Skeletal muscle cell (primary cell): ENCODE measurements at places on chromosomes 12 and 14.

DNA sequence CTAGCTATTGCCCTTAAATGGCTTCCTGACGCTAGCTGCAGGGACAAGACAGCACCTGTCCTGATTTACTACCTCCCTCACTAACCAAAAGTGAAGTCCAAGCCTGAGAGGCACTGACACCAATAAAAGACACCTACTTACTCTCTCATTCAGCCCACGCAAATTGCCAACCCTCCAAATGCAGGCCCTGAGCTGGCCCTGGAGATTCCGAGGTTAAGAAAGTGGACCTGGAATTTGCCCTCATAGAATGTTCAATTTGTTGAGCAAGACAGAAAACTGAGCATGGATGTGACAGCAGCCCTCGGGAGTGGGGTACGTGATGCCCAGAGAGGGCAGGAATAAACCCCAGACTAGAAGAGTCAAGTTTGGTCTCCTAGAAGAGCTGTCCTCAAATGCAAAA is 16.4 kb downstream of the SERPINA3 start:
- DNase-seq = no peak

- DNase-seq = no peak
Observed at GRCh38 chr12:25071366-25071765, 122.5 kb upstream of the BCAT1 start.

- DNase-seq = no peak
Observed at GRCh38 chr14:70995211-70995610, 88.0 kb downstream of the PCNX1 start.

DNA sequence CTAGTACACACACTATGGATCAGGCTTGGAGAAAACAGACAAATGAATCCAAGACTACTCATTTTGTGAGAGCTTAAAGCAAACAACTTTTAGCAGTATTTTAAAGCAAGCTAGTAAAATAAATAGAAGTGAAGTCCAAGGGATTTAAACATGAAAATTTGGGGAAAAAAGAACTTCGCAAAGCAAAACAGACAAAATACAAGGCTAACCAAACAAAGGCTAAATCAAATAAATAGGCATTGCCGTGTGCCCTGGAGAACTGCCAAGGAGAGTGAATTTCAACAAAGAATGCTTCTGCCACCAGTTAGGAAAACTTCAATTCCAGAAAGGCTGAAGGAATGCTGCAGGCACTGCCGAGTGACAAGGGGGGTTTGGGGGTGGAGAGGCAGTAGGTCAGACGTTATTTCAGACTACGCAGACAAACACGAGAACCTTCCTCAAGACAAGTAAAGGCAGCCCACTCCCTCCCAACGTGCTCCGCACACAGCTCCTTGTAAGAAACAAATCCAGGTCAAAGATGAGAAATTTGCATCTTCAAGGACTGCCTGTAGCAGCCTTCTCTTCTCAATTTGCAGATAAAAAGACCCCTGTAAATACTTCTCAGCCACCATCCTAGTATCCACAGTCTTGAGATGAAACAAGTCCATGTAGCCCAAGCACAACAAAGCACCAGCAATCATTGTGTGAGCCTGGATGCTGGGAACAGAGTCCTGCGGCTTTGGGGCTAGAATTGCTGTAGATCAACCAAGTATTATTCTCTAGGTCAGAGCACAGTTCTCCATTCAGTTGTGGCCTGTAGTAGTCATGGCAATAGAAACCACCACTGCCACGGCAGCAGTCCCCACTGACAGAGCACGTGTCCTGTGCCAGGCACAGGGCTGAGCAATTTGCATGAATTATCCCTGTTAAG is 43.3 kb downstream of the EFCAB11 start:
- no peak for DNase-seq

DNA sequence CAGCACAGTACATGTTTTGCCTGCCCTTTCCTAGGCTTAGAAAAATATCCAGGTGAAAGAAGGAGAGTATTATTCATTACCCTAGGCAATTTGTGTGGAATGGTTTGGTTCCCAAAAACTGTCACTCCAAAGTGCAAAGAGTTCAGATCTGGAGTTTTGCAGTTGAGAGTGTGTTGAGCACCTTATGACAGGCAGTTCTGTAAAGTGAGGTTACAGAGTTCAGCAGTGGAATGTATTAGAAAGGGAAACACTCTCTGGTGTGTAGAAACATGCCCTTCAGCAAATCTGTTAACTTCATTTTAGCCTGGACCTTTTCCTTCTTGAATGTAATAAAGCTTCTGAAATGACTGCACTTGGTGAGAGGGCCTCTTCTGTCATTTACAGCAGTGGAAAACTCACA is 154.0 kb upstream of the SSTR1 start:
- DNase-seq = no peak

DNA sequence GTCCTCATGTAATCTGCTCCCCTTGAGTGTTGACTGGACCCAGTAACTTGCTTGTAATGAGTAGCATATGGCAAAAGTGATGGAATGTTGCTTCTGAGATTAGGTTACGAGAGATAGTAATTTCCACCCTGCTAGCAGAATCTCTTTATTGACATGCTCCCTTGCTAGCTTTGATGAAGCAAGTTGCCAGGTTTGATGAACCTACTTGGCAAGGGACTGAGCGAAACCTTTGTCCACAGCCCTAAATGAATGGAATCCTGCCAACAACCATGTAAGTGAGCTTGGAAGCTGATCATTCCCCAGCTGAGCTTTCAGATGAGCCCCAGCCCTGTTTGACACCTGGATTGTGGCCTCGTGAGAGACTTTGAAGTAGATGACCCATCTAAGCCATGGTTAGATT is 120.8 kb upstream of the PLXNC1 start:
- DNase-seq = no peak

- DNase-seq = no peak
Observed at GRCh38 chr14:87391066-87391465, 601.9 kb downstream of the GALC start.

GRCh38 chr12:121537814-121538698 is 42.8 kb downstream of the KDM2B start:
- DNase-seq = no peak

DNA sequence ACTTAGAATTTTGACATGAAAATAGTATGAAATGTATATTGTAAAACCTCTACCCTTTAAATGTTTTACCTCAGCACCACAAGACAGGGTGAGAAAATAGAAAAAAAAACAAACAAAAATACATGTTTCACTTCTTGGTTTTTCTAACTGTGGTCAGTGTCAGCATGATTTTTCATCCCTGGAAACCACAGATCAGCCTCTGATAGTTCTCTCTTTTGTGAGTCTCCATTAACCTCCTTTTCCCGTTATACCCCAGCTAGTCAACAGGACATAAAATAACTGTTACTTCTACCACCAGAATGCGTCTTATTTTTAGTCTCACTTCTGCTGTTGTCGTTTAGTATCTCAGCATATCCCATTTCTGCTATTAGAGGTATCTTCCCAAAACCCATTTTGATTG is 48.3 kb upstream of the KCNMB4 start:
- DNase-seq = no peak

DNA sequence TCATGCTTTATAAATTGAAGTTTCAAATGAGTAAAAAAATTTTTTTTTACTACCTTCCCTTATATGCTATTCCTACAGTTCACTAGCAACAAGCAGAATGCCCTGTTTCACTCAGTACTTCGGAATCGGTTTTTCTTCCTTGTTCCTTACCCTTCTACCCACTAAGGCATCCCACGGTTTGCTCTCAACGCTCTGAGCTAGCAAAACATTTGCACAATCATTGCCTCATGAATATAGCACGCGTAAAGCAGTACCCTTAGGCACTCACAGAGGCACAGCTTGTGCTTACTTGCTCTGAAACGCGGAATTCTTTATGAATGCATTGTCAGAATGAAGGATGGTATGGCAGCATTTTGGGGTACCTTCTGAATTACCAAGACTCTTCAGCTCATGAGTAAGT is 45.0 kb downstream of the PPP1R13B start:
- DNase-seq = no peak

- DNase-seq = no peak
Observed at GRCh38 chr12:774051-774614, 21.8 kb downstream of the WNK1 start.

DNA sequence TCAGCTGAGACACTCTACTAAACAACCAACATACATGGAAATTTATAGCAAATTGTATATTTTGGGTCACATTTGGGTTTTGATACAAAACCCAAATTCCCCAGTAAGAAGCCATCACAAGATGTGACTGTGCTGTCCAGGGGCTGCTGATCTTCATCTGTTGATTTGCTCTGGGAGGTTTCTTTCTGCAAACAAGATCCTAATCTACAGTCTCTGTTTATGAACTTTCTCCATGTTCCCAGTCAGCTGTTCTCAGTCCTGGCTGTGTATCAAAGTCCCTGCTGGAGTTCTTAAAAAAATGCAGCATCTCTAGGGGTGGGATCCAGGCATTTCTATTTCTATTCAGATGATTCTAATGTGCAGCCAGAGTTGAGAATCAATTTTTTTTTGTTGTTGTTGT is 85.1 kb downstream of the ATP23 start:
- no peak for DNase-seq

DNA sequence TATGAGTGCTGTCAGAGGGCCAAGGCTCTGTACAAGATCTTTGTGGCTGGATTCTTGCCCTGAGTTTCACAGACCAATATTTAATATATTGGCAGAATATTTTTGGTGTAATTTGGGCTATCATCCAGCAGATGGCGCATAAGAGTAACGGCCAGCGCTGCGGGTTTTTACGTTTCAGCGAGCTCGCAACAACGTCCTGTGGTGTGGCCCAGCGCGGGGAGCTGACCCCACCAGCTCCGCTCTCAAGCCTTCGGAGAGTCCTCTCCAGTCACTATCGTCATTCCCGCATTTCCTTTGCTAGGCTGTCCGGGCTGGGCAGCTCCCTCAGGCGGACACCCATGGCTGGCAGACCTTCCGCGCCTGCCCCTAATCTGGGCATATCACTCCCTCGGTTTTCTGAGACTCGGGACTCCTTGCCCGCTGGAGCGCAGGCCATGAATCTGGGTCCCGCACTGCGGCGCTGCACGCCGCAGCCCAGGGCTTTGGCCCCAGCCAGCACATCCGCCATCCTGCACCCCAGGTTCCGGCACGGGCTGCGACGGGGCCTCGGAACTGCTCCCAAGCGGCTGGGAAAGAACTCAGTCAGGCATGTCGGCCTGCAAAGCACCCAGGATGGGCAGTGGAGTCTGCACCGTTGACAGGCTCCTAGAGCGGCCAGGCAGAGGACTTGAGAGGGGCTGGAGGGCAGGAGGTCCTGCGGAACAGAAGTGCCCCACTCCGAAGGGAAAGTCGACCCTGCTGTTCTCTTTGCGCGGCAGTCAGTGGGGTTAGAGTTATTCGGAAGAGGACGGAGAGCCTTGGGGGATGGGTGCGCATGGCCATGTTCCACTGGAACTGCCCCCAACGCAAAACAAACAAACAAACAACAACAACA is 18.4 kb downstream of the OLR1 start:
- peak; percentile 16 for DNase-seq

GRCh38 chr14:99437706-99438105 is 43.0 kb downstream of the SETD3 start:
- no peak for DNase-seq

DNA sequence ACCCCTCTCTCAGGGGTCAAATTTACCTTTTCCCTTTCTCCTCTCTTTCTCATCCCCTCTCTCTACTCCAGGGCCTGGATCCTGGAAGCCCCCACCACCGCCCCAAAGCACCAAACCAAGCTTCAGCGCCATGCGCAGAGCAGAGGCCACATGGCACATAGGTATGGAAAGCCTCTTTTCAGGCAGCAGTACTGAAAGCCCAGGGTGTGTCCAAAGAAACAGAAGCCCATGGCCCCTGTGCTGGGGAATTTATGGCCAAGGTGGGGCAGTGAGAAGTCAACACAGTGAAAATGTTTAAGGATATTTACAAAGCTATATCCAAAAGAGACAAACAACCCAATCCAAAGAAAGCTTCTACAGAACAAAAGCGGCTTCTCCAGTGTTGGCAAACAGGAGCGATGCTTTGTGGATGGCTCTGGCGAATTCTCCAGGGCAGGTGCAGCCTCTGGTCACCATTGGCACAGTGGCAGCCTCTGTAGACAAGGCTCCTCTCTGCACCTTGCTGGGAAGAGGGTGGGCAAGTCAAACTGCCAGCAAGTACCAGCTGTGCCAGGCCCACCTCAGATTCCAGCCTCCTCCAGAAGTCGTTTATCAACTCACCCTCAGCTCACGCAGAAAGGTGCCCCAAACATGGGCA is 4.7 kb upstream of the CPNE6 start:
- DNase-seq = no peak

GRCh38 chr14:64201296-64201695 is 92.9 kb downstream of the ESR2 start:
- DNase-seq = no peak

DNA sequence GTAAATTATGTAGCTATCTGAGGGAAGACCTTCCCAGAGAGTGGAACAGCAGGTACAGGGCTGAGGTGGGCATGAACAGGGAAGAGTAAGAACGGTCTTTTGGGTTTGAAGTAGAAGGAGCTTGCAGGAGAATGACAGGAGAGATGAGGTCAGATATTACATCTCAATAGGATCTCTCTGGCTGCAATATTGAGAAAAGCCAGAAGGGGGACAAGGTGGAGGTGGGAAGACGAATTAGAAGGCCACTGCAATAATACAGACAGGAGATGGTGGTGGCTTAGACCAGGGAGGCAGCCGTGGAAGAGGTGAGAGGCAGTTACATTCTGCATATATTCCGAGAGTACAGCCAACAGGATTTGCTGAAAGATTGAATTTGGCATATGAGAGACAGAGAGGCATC is 310.2 kb downstream of the APAF1 start:
- DNase-seq = no peak

GRCh38 chr12:92928421-92928961 is 604 bp downstream of the EEA1 start:
- no peak for DNase-seq

- no peak for DNase-seq
Observed at GRCh38 chr14:24935796-24936195, 114.2 kb downstream of the STXBP6 start.

- peak; percentile 78 for DNase-seq
Observed at GRCh38 chr12:46372544-46373300, at the start of gene SLC38A2. Gene SLC38A2 (minus strand): TSS chr12:46372773. CDS start chr12:46371293, 1,480 bp downstream.

GRCh38 chr14:94921456-94921855 is 151.5 kb upstream of the GSC start:
- DNase-seq = no peak

DNA sequence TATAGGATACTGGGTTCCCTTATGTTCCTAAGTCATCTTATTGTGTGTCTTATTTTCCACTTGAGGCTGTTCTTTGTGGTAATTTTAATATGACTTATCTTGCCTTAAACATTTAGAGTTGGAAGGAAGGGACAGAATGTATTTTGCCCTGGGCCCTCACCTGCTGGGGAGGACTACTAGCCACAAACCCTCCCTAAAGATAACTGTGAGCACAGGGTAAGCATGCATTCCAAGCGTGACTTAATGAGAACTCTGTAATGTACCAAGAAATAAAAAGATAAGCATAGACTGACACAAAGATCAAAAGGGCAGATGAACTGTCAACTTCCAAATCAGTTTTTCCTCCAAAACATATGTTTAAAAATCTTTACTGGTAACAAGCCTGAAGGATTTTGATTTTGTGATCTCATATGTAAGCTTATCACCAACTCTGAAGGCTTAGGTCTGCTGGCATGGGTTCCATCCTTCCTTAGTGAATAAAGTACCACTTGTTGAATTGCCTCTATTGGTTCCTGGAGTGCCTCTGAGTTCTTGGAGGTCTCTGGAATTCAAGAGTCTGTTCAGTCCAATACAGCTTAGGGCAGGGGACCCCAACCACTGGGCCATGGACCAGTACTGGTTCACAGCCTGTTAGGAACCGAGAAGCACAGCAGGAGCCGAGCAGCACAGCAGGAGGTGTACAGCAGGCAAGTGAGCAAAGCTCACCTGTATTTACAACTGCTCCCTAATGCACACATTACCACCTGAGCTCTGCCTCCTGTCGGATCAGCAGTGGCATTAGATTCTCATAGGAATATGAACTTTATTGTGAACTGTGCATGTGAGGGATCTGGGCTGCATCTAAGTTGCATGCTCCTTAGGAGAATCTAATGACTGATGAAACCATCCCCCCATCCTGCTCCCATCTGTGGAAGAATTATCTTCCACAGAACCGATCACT is 29.8 kb upstream of the NFYB start:
- no peak for DNase-seq
